Mesothelial cell of epicardium (in vitro differentiated cells): ENCODE measurements at places on chromosomes 1 and 21. TPM values are rescaled to one million over a fixed set of nuclear protein-coding genes. Genes with fewer than 3 reads are reported as not detected.
A peak's percentile ranks its signal among the peaks of the same experiment; 100 is the strongest.

GRCh38 chr1:90144820-90145219 is 149.9 kb downstream of the ZNF326 start:
- no peak for DNase-seq

DNA sequence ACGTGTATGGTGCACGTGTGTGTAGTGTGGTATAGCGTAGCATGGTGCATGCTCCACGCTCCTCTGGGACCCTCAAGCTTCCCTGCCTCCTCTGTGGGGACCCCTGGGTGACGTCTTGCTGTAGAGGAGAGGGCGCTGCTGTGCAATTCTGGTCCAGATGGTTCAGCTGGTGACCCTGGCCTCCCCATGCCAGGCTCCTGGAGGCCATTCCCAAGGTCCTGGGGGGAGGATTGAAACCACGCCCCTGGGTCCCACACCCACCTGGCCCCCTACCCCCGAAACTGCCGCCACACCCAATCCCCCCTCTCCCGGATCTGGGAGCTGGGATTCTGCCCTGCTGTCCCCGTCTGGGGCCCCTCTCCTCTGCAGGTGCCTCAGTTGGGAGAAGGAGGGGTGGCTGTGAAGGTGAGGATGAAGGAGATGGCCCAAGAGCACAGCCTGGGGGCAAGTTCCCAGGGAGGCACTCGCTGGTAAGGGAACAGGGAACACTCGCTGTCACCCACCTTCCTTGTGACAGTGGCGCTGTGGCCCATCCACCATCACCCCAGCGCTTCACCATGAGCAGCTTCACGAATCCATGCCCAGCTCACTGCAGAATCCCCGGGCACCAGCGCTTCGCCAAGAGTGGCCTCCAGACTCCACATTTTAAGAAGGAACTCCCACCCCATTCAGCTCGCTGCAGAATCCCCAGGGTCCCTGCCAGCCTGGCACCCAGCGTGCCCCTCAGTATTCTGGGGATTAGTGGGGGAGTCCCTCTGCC is 38.0 kb downstream of the WDR4 start:
- DNase-seq: peak; percentile 33

DNA sequence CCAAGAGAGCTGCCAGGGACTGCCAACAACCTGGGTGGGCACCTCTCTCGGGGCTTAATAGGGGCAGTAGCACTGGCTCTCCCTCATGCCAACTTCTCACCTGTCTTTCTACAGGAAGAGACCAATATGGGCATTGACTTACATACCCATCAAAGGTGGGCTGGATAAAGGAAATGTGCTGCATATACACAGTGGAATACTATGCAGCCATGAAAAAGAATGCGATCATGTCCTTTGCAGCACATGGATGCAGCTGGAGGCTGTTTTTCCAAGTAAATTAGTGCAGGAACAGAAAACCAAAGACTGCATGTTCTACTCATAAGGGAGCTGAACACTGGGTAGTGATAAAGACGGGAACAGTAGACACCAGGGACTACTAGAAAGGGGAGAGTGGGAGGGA is 172.5 kb downstream of the URB2 start:
- DNase-seq: no peak

DNA sequence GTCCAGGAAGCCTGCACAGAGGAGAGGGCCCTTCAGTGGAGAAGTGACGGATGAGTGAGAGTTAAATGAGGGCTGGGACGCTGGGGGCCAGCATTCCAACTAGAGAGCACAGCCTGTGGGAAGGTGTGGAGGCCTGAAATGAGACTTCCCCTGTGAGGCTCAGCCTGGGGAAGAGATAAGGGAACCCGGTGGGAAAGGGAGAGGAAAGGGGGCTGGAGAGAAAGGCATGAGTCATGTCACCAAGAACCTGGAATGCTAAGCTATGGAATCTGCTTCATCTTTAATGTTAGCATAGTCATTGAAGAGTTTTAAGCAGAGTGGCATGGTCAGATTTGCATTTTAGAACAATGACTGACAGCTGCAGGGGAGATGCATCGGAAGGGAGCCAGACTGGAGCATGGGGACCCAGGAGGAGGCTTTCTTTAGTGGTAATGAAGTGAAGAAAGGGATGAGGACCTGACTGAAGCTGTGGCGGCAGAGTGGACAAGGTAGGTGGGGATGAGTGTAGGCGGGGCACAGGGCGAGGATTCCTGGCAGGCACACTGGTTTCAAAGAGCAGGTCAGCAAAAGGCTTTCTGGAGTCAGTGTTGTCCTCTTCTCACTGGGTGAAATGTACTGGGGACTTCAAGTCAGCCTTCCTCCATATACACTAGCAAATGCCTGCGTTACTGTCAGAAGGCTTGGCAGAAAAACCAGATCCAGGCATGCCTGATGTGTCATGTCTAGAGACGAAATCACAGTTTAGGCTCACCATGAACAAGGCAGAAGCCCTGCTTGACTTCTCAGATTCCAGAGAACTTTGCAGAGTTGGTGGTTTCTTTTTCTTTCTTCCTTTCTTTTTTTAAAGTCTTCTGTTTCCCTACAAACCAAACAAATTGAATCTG is 8.0 kb downstream of the RGL1 start:
- DNase-seq: no peak

GRCh38 chr21:46554431-46555224 is 50.3 kb downstream of the S100B start:
- no peak for DNase-seq

GRCh38 chr1:4752059-4752458 is 97.7 kb downstream of the AJAP1 start:
- DNase-seq: no peak

DNA sequence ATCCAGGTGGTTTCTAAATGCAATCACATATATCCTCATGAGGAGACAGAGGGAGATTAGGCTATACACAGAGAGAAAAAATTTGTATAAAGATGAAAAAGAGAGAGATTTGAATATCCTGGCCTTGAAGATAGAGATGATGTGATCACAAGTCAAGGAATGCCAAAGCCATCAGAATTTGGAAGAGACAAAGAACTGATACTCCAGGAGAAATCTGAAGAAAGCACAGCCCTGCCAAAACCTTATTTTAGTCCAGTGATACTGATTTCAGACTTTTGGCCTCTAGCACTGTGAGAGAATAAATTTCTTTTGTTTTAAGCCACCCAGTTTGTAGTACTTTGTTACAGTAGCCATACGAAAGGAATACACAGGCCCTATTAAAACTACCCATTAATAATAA is 33.4 kb downstream of the DOCK7 start:
- DNase-seq: no peak

- no peak for DNase-seq
Measured at GRCh38 chr1:66168948-66169671, 364.8 kb upstream of the SGIP1 start.

DNA sequence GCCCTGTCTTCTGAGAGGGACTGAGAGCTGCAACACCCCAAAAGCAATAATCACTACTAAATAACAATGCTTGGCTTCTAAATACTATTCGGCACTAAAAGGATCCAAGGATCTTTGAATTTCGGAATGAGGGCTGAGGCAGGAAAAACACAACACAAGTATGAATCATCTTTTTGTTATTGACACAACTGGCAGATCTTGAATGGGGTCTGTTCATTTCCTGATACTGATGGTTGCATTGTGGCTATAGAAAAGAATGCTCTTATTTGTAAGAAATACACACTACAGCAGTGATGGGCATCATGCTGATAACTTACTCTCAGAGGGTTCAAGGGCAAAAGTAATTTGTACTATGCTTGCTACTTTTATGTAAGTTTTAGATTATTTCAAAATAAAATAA is 149.2 kb upstream of the PLD5 start:
- no peak for DNase-seq

GRCh38 chr1:7712731-7713323 is 58.3 kb upstream of the VAMP3 start:
- DNase-seq: no peak

GRCh38 chr1:4726620-4727341 is 72.4 kb downstream of the AJAP1 start:
- no peak for DNase-seq

DNA sequence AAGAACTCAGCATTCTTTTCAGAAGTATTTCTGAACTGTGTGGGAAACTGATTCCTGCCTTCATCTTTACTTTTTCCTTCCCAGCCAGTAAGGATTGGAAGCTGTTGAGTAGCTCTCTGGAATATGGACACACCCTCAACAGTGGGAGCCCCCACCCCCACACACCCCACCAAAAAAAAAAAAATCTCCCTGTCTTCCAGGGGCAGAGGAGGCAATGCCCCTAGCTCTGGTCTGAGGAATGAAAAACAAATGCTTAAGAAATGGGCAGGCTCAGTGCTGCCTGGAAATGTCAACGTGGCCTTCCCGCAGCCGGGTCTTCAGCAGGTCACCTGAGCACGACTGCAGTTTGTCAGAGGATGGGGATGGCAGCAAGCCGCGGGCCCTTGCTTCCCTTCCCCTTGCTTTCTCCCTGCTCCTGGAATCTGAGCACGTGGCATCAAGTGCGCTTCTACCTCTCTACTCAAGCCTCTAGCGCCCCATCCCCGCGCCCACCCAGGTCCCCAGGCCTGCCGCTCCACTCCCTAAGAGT is 479 bp downstream of the RGS16 start:
- no peak for DNase-seq

GRCh38 chr1:55610203-55610602 is 395.0 kb upstream of the USP24 start:
- no peak for DNase-seq

- no peak for DNase-seq
Measured at GRCh38 chr21:45596704-45597318, 46.7 kb upstream of the PCBP3 start.

GRCh38 chr1:67211589-67212563 is 45.6 kb downstream of the IL23R start:
- DNase-seq: no peak

GRCh38 chr1:15179485-15179883 is 25.9 kb downstream of the TMEM51 start:
- no peak for DNase-seq

GRCh38 chr1:228204958-228205357 is 2.9 kb upstream of the OBSCN start:
- no peak for DNase-seq

DNA sequence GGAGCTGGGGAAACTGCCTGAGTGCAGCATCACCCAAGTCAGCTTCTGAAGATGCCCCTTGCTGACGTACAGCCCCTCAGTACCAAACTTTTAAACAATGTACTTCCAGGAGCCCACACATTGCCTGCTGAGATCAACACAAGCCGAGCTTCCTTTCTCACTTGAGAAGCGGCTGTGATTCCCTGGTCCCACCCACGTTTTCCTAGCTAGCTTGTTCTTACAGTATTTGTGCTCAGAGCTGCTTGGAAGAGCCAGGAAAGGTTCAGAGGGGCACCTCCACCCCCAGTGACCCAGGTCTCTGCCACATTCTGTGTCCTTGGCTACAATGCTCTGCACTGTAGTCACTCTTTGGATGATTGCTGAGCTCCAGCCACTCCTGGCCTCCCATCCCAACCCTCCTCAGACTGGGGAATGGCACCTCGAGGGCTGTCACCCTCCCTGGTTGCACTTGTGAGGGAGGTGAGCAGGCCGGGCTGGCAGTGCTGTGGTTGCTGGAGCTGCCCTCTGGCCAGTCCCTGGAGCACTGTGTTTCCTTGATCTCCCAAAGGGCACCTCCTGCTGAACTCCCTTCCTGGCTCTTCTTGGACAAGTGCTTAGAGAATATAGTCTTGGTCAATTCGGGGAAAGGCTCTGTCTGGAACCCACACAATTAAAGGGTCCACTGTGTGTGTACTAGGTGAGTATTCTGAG is 355.1 kb downstream of the AJAP1 start:
- no peak for DNase-seq

- DNase-seq: no peak
Measured at GRCh38 chr1:46488343-46489168, 1.1 kb upstream of the DMBX1 start.

DNA sequence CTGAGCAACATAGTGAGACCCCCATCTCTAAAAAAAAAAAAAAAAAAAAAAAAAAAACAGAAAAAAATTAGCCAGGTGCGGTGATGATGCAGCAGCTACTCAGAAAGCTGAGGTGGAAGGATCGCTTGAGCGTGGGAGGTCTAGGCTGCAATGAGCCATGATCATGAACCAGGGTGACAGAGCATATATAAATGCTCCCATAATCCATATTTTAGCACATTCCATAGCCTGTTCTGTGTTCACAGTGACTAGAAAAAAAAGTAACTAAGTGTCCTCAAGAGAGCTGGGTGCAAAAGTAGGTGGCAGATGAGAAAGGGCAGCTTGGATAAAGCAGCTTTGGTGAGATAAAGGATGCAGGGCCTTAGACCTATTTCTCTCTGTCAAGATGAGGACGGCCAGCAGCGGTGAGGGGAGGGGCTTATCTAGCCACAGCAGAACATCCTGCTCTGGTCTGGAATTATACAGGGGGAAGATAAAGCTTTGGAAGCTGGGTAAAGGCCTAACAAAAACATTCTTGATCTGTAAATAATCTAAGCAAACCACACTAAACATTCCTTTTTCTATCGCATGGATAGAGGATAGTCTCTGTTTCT is 205.3 kb downstream of the DAB1 start:
- DNase-seq: no peak

- DNase-seq: no peak
Measured at GRCh38 chr1:40094466-40095110, 2.5 kb downstream of the PPT1 start.

DNA sequence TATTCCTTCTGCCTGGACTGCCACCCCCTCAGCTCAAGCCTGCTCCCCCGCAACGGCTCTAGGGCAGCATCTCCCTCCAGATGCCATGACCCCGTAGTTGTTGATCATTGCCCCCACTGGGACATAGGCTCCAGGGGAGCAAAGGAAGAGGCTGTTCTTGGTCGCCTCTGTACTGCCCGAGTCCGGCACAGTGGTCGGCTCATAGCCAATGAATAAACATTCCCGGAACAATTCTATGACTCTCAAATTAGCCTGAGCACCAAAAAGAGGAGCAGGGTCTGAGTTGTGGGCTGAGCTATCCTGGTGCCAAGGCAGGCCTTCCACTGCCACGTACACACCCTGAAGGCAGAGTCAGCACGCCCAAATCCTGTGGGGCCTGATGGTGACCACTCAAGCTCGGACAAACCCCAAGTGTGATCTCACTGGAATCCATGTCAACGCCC is 33.1 kb downstream of the CAPZB start:
- no peak for DNase-seq

LMOD1 gene
- 4.8 to 5.6 TPM (median 5.4 TPM) in 3 replicates for total RNA-seq

CLDN17 gene
- not detected in 3 replicates for total RNA-seq

LIN28A gene
- total RNA-seq: 0.09 TPM in 1 of 3 replicates, not detected in the others

CD52 gene
- 1.1 to 1.9 TPM (median 1.6 TPM) in 3 replicates for total RNA-seq

NGF gene
- 4.2 to 4.6 TPM (median 4.5 TPM) in 3 replicates for total RNA-seq

FLG gene
- not detected in 3 replicates for total RNA-seq

LCE3E gene
- total RNA-seq: not detected in 3 replicates

AHCTF1 gene
- 35.1 to 40.2 TPM (median 38.7 TPM) in 3 replicates for total RNA-seq

ELF3 gene
- total RNA-seq: 111 to 112 TPM (median 112 TPM) in 3 replicates

USH2A gene
- total RNA-seq: 0.02 to 0.05 TPM (median 0.04 TPM) in 3 replicates

CLCA1 gene
- total RNA-seq: not detected in 3 replicates

HSD3B1 gene
- not detected in 3 replicates for total RNA-seq

TMEM200B gene
- total RNA-seq: 28.3 to 31.0 TPM (median 29.1 TPM) in 3 replicates
